GOT3 (cell line): ENCODE measurements at places on chromosomes 5 and 9.

DNA sequence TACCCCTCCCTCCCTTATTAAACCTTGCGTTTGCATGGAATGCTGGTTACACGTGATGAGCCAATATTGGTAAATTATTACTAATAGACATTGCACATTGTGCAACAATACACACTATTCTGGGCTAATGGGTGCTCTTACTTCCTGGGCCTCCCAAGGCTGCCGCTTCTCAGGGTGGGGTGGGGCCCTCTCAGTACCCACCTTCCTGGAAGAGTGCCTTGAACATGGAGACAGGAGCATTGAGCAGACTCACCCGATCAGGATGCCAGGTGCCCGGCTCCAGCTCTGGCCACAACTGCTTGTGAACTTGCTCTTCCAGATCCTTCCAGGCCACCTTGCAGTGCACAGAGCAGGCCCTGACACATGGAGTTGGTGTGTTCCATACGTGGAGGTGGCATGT lies 24.7 kb upstream of the CEP72 start:
- no peak for DNase-seq

DNA sequence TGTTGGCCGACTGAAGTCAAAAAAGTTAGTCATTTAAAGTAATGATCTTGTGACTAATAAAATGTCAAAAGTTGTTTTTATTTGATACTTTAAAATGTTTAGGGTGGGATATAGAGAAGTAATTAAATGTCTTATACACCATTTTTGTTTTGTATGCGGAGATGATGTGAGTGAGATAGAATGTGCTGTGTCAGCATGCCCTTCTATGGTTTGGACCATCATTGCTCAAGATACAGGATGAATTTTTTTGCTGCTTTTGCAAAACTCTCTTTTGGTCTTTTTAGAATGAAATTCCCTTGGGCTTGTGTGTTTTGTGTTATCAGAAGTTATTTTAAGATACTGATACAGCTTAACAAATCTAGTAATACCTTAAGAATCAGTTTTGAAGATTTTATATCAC lies 12.5 kb downstream of the SRFBP1 start:
- no peak for DNase-seq

- no peak for DNase-seq
Measured at GRCh38 chr9:6133346-6134063, 82.1 kb upstream of the IL33 start.

DNA sequence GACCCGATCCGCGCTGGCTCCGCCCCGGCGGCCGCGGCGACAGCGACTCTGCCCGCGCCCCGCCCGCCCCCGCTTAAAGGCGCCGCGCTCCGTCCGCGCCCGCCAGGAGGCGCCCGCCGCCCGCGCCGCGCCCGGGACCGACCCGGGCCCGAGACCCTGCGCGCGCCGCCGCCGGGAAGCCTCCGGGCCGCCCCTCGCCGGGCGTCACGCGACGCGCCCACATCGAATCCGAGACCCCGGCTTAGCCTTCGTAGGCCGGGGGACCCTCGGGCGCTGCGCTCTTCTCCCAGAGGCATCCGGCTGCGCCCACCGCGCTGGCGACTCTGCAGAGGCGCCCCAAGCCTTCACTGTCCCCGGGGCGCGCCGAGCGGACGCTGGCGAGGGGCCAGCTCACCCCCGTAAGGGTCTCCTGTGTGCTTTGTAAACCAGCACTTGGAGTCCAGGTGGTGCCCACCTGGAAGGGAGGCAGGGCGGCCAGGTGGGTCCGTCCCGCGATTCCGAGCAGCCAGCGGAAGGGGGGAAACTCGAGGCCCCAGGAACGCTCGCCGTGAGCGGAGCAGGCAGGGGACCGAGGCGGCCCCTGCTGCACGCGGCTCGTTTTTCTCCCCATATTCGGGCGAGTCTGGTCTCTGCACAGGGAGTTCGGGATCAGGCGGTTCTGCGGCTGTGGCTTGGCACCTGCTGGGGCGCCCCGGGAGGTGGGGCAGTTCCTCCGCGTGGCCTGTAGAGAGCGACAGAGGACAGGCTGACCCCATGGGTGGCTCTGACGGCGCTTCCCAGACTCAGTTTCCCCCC lies 423 bp upstream of the ABCA2 start:
- no peak for DNase-seq

GRCh38 chr9:110712955-110713354 lies 44.4 kb downstream of the MUSK start:
- DNase-seq: no peak

DNA sequence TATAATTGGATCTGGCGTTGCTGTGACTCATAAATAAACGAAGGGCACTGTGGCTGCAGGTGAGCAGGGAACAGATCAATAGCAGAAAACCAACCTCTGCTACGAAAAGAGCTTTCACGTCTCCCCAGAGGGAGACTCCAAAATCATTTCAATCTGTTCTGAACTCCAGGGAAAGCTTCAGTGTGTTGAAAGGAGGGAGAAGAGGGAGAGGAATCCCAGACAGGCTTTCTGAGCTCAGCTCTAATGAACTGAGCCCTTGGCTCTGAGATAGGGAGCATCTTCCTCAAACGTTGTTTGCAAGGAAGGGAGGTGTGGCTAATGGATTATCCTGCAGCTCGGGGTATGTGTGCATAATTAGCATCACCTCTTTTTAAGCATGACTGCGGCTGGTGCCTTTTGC lies 288.0 kb upstream of the IRX4 start:
- DNase-seq: no peak

DNA sequence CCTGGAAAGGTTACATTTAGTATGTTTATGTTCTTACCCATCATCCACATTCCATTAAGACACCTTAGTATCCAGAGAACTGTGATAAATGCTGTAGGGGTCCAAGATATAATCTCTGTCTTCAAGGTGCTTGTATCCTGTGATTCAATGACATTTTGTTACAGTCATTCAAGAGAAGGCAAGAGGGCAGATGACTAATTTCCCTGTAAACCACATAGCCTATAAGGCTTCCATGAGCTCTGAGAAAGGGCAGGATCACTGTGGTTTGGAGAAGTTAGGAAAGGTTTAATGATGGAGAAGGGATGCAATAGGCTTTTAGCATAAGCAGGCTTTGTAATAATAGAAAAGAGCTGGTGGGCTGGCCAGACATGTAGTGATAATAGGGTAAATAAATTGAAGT lies 40.0 kb downstream of the PAPPA start:
- DNase-seq: no peak

DNA sequence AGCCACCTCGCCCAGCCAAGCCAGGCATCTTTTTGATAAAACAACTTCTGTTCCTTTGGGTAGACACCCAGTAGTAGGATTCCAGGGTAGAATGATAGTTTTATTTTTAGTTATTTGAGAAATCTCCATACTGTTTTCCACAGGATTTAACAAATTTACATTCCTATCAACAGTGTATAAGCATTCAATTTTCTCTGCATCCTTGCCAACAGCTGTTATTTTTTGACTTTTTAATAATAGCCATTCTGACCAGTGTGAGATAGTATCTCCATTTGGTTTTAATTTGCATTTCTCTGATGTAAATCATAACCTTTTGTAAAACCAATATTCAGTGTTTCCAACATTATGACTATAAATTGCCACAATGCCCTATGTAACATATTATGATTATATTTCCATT lies 28.2 kb upstream of the CCNB1 start:
- no peak for DNase-seq

- no peak for DNase-seq
Measured at GRCh38 chr9:16510482-16510881, 360.0 kb downstream of the BNC2 start.

GRCh38 chr5:53001541-53001940 lies 12.4 kb downstream of the ITGA2 start:
- DNase-seq: no peak

- no peak for DNase-seq
Measured at GRCh38 chr9:103362986-103363385, 367.9 kb downstream of the CYLC2 start.

- DNase-seq: no peak
Measured at GRCh38 chr5:50666261-50667022, at the start of gene PARP8. Gene PARP8 (plus strand): TSS chr5:50666637. CDS start chr5:50667096, 459 bp downstream.

GRCh38 chr9:130159915-130160670 lies 12.1 kb upstream of the NCS1 start:
- DNase-seq: no peak

GRCh38 chr5:59126708-59127573 lies 544.1 kb downstream of the RAB3C start:
- DNase-seq: no peak

GRCh38 chr5:91499943-91500531 lies 116.9 kb upstream of the ARRDC3 start:
- DNase-seq: no peak

DNA sequence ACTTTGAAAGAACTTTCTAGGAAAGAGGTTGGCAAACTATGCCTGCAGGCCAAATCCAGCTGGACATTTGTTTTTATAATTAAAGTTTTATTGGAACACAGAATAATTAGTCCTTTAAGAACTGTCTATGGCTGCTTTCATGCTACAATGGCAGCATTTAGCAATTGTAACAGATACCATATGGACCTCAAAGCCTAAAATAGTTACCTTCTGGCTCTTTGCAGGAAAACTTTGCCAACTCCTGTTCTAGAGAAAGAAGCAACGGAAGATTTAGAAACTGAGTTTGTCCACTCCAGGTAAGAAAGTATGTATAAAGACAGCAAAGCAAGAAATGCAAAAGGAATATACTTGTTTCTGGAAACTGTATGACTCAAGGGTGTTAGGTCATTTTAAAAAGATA lies 281.7 kb upstream of the TRPM3 start:
- DNase-seq: no peak

DNA sequence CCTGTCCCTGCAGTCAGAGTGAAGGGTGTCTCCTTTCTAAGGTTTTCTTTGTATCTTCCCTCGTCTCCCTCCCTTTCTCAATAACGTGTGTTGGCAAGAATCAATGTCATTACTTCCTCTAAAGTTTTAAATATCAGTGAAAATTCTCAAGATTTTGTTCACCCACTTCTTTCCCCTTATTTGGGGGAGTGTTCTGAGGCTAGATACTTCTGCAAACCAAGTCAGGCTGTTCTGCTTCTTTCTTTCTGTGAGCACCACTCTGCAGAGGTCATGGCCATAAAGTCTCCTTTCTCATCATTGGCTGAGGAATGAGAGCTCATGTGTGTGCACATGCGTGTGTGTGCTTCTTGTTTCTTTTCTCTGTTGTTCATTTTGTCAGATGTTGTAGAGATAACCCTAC lies 26.6 kb upstream of the SPATA31C2 start:
- DNase-seq: no peak

DNA sequence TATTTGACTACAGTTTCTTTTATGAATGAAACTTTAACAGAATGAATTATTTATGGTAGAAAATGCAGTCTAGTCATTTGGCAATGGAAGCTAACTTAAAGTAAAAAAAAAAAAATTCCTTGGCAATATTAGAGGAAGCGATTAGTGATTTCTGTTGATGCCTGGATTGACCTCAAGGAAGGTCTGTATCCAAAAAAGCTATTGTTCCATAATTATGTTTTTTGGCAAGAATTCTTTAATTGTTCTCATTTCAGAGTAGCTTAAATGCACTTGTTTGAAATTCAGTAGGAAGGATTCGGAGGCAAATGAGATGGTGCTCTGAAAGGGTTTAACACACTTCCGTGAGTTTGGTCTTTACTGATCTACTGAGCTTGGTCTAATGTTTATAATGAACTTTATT lies 61.8 kb downstream of the ITGA1 start:
- no peak for DNase-seq
